ENCODE measurements at places on chromosomes 4 and X.
A peak's percentile ranks its signal among the peaks of the same experiment; 100 is the strongest.

GRCh38 chr4:39823191-39823590 is 125.3 kb downstream of the UBE2K start:
- H3K27me3 ChIP-seq = no peaks in the 10 kb centered on the region
- peaks cover 6% of the 10 kb centered on the region for H3K4me1 ChIP-seq
- no peak for DNase-seq
- no peak overlapping the region for H3K4me3 ChIP-seq
- H3K27ac ChIP-seq = peak overlapping the region; percentile 42

DNA sequence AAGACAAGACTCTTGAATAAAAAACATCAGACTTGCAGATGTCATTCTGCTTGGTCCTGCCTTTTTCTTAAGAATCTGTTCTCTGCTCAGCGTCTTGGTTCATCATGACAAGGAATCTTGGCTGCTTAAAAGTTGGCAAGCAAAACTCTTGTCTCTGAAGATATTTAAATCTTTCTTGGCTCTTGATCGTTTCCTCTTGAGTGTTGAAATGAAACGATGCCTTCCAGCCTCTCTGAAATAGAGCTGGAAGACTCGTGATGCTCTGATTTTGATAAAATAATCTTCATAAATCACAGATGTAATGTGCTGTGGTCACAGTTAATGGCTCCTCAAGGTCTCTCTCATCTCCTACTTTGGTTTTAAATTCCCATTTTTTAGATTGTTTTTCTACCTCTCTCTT is 39.9 kb upstream of the TMEM192 start:
- no peaks in the 10 kb centered on the region for H3K27me3 ChIP-seq
- DNase-seq = no peak
- no peak overlapping the region for H3K4me3 ChIP-seq
- no peaks in the 10 kb centered on the region for H3K36me3 ChIP-seq

GRCh38 chrX:44101281-44101680 is 128.1 kb upstream of the NDP start:
- H3K27ac ChIP-seq = no peak overlapping the region
- H3K4me3 ChIP-seq = no peak overlapping the region
- no peaks in the 10 kb centered on the region for H3K4me1 ChIP-seq
- no peak for DNase-seq

DNA sequence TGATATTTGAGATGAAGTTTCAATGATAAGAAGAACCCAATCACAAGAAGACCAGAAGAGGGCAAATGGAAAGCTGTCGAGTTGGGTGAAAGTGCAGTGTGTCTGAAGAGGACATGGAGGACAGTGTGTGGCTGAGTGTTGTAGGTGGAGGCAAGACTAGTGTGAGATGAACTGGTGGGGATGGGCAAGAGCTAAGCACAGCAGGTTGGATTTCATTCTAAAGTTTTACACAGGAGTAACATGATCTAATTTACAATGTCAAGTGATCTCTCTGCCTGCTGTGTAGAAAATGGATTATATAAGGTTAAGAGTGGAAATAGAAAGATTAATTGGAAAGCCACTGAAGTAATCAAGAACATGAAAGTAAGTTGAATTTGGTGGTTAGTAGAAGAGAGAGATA is 208.6 kb upstream of the ETNPPL start:
- peaks cover 11% of the 10 kb centered on the region for H3K4me1 ChIP-seq
- DNase-seq = no peak
- H3K27ac ChIP-seq = no peak overlapping the region
- no peaks in the 10 kb centered on the region for H3K36me3 ChIP-seq

- H3K4me1 ChIP-seq = no peaks in the 10 kb centered on the region
- no peak for DNase-seq
- H3K27ac ChIP-seq = no peak overlapping the region
- H3K27me3 ChIP-seq = no peaks in the 10 kb centered on the region
- H3K4me3 ChIP-seq = no peak overlapping the region
- peaks cover 4% of the 10 kb centered on the region for H3K36me3 ChIP-seq
Measured at GRCh38 chrX:1380672-1381233, 11.2 kb downstream of the SLC25A6 start.

DNA sequence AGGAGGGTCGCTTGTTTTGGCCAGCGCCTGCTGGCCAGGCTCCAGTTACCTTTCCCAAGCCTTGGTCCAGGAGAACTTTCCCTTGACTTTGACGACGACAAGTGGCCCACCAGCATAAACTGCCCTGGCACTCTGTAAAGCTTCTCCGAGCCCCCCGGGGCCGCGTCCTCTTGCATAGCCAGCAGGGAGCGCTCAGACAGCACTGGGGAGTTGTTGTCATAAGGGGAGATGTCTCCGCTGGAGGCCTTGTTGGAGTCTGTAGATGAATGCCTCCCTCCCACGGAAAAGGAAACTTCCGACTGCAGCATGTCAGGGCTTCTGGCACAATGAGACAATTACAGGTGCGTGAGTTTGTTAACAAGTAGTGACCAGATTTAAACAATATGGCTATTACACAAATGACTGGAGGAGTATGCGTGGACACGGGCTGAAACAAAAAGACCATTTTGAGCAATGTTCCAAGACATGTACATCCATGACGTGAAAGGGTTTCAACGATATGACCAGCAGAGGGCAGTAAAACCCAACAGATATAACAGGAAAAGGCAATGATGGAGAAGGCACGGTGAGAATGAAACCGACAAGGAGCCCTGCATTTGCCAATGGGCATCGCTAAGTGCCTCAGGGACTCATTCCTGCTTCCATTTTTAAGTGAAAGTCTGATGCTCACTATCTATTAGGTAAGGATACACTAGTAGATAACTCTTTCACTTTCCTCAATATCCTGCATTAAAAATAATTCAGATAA is 33.0 kb downstream of the HCCS start:
- no peak overlapping the region for H3K4me3 ChIP-seq
- no peak overlapping the region for H3K27ac ChIP-seq
- no peaks in the 10 kb centered on the region for H3K27me3 ChIP-seq
- DNase-seq = no peak

GRCh38 chrX:23046443-23046842 is 46.7 kb downstream of the DDX53 start:
- H3K27me3 ChIP-seq = no peaks in the 10 kb centered on the region
- no peak overlapping the region for H3K27ac ChIP-seq
- no peaks in the 10 kb centered on the region for H3K36me3 ChIP-seq
- H3K4me3 ChIP-seq = no peak overlapping the region
- no peak for DNase-seq

- peaks cover 13% of the 10 kb centered on the region for H3K27me3 ChIP-seq
- no peak for DNase-seq
- H3K27ac ChIP-seq = no peak overlapping the region
- H3K4me3 ChIP-seq = no peak overlapping the region
- H3K36me3 ChIP-seq = no peaks in the 10 kb centered on the region
Measured at GRCh38 chr4:81019006-81019405, 11.5 kb upstream of the BMP3 start.

GRCh38 chrX:1584237-1585011 is 7.0 kb upstream of the AKAP17A start:
- no peak overlapping the region for H3K27ac ChIP-seq
- no peaks in the 10 kb centered on the region for H3K27me3 ChIP-seq
- H3K4me1 ChIP-seq = no peaks in the 10 kb centered on the region
- no peak overlapping the region for H3K4me3 ChIP-seq
- no peaks in the 10 kb centered on the region for H3K36me3 ChIP-seq

GRCh38 chr4:80927420-80927819 is 103.1 kb upstream of the BMP3 start:
- H3K4me3 ChIP-seq = no peak overlapping the region
- H3K27me3 ChIP-seq = no peaks in the 10 kb centered on the region
- DNase-seq = no peak
